Peyer's patch (tissue), 4 donors: ENCODE measurements at places on chromosomes 1 and 21. TPM values are rescaled to one million over a fixed set of nuclear protein-coding genes. Genes with fewer than 3 reads are reported as not detected.

Gene DPT
- 14.0 TPM for total RNA-seq

Gene C1orf185
- total RNA-seq = not detected

Gene ZNF648
- not detected for total RNA-seq

Gene CCDC185
- not detected for total RNA-seq

Gene ERVH48-1
- total RNA-seq = not detected

Gene KCNE1
- total RNA-seq = 0.70 TPM

Gene C1orf115
- 228 TPM for total RNA-seq

- DNase-seq = no peak
Measured at GRCh38 chr1:23216771-23217420, 406 bp downstream of the HTR1D start.

GRCh38 chr21:41613533-41613909 is 105.6 kb upstream of the TMPRSS2 start:
- no peak for DNase-seq

DNA sequence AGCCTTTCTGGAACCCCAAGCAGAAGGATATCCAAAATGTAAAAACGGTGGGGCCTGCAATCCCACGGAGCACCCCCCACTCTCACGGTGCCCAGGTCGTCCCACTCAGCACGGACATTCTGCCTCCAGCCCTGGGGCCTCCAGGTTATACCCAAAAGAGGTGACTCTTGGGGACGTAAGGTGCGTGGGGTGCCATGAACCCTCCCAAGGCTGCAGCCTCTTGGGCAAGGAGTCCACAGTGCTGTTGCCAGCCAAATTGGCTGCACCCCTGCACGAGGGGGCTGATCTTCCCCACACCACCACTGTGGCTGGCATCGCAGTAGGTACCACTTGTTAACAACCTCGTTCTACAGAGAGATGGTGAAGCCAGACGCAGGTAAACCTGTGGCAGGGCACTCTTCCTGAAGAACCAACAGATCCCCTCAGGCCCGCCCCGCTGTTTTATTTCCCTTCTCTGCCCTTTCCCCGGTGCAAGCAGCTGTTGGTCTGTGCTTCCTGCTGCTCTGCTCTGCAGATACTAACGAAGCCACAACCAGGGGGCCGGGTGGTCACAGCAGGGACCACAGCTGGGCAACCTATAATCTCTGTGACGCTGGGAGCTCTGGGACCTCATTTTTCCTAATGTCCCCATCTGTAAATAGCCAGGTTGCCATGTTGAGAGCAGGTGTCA is 8.7 kb downstream of the TFF3 start:
- peak; percentile 44 for DNase-seq

DNA sequence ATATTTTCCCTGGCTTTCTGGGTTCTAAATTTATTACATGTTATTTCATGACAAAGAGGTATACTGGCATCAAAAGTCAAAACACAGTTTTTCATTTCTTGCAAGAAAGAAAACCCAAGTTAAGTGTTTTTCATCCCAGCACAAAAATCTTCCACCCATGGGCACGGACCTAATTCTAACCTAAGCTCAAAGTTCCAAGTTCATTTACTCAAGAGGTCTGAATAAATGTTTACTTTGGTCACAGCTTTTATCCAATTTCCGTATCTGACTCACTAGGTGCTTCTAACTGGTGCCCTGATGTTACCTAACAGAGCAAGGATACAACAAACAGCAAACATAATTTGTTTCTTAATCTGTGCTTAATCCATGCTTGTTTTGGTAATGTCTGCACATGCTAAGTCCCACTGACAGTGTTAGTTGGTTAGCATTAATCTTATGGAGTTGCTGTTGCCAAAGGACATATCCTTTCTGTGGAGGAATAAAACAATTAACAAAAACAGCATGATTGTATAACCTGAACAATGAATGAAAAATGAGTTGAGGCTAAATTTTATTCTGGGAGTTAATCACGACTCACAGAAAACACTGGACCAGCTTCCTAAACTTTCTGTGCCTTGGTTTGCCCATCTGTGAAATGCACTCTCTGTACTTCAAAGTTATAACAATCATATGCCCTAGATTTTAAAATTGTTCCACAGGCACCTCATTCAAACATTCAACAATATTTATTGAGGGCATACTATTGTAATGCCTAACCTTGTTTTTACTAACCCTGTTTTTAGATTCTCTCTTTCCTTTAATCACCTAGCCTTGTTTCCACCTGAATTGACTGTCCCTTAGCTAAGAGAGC is 4.2 kb upstream of the CHD1L start:
- DNase-seq = no peak

GRCh38 chr1:171217658-171218443 is 30.4 kb upstream of the FMO1 start:
- no peak for DNase-seq

DNA sequence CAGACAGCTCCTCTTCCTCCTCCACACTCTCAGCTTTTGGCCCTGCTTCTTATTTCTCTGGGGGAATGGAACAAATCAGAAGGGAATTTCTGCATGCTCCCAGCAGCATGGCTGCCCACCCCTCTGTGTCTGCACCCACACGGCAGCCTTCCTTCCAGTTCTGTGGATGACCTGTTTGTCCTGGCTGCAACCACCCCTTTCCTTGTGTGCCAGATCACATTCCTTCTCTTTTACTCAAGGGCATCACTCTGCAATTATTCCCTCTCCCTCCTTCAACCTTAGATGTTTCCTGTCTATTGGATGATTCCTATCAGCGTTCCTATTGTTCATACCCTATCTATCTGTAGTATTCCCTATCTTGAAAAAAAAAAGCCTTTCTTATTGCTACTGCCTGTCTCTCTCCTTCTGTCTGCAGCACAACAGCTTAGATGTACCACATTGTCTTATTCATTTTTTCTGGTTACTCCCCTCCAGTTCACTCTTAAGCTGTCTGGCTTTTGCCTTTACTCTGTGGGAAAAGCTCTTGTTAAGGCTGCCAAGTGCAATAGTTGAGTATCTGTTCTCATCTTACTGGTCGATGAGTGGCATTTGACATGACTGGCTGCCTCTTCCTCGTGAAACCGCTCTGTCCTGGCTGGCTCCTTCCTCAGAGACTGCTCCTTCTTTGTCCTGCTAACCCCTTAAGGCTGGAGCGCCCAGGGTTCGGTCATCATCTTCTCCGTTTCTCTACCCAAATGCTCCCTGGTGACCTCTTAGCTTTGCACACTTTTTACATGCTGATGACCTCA is 351.1 kb downstream of the CAMTA1 start:
- DNase-seq = no peak

- DNase-seq = no peak
Measured at GRCh38 chr1:211751438-211751837, 76.0 kb upstream of the NEK2 start.

- DNase-seq = no peak
Measured at GRCh38 chr1:46062651-46063319, 69.6 kb downstream of the PIK3R3 start.

DNA sequence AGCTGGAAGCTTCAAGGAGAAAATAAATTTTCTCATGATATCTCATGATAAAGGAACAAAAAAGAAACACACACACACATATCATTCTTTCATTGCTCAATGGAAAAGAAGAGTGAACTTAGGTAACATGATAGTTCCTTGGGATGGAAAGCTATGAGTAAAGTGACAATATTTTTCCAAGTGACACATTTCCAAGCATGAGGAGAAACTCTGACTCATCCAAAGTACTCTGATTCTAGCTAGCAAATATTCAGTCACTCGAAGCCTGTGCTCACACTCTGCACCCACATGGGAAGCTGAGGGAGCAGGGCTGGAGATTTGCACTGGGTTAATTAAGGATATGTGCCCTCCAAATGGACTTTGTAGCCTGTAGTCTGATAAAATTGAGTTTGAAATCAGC is 222.4 kb downstream of the LRRC40 start:
- DNase-seq = no peak

DNA sequence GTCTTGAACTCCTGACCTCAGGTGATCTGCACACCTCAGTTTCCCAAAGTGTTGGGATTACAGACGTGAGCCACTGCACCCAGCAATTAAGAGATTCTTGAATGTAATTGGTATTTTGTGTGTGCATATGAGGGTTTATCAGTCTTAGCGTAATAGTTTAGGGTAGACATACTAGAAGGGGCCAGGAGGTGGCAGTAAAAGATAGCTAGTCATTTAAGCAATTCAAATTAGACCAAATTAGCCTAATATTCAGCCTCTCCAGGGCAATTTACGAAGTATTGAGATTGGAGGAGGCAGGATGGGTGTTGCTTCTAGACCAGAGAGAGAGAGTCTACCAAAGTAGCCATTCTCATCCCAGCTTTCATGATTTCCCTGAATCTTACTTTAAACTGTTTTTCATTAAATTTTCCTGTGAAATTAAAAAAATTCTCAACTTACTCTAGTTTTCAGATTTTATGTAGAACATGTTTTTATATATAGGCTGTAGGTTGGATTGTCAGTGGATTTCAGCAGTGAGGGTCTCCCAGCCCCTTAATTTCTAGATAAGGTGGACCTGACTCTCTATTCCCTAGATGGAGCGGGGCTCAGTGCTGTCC is 119.7 kb downstream of the HHAT start:
- no peak for DNase-seq

DNA sequence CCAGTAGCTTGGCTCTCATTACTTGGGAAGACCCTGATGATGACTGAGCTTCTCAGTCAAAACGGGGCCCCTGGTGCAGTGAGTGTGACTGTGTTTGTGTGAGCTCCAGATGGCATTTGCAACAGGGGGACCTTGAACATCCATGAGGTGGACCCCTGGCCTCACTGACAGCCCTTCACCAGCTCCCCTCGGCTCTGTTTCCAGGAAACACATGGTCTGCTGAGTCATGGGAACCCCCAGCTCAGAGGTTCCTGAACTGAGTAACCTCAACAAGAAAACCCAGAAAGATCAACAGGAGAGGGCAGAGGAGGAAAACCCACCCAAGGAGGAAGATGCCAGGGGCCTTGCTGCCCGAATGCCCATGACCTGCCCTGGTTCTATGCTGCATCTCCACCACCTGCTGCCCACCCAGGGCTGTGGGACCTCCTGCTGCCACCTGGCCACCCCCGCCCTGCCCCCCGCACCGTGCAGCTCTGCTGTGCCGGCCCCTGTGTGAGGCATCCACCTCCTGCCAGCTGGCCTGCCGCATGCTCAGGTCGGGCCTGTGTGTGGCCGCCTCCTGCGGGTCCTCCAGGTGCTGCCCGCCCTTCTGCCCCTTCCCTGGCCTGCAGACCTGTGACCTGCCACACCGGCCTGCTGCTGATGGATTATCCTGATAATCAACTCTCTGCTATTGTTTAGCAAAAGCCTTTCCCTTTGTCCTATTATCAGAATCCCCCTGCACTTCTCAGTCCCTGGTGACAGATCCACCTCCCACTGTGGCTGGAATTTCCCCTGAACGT is 4.2 kb upstream of the KRTAP12-1 start:
- DNase-seq = no peak

- DNase-seq = no peak
Measured at GRCh38 chr1:59357645-59358320, 60.9 kb downstream of the FGGY start.

DNA sequence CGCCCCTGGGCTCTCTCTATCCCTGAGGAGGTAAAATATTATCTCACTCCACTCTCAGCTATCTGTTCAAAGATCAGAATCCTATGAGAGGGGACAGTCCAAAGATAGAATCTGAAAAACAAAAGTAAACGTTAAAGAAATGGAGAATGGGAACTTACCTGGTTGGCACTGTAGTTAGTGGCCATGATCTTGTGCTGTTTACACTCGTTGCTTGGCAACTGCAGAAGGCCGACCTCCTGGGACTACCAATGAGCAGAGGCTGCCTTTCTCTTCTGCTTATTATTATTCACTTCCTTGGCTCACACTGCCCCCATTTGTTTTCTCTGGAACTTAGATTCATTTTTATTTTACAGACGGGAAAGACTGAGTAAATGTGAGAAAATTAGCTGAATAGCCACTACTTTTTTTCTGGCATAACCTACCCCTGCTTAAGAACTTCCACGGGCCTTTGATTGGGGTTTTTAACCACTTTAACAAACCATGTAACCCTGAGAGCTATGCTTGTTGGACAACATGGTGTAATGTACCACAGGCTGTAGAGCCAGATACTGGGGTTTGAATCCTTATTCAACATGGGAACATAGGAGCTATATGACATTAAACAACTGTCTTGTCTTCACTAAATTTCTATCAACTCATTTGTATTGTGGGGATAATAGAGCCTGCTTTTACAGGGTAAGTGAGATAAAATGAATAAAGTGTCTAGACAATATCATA is at the start of gene CFAP126:
CFAP126 (minus strand) TSS at position 193 of the 717 bp plus-strand sequence; CDS start at position 185, 8 bp downstream.
- peak; percentile 74 for DNase-seq

- DNase-seq = peak; percentile 87
Measured at GRCh38 chr1:6602669-6603237, at the start of gene KLHL21. Gene KLHL21 (minus strand): TSS chr1:6602869. CDS start chr1:6602817, 52 bp downstream.

GRCh38 chr1:3034728-3035562 is 13.7 kb downstream of the ACTRT2 start:
- peak; percentile 31 for DNase-seq

DNA sequence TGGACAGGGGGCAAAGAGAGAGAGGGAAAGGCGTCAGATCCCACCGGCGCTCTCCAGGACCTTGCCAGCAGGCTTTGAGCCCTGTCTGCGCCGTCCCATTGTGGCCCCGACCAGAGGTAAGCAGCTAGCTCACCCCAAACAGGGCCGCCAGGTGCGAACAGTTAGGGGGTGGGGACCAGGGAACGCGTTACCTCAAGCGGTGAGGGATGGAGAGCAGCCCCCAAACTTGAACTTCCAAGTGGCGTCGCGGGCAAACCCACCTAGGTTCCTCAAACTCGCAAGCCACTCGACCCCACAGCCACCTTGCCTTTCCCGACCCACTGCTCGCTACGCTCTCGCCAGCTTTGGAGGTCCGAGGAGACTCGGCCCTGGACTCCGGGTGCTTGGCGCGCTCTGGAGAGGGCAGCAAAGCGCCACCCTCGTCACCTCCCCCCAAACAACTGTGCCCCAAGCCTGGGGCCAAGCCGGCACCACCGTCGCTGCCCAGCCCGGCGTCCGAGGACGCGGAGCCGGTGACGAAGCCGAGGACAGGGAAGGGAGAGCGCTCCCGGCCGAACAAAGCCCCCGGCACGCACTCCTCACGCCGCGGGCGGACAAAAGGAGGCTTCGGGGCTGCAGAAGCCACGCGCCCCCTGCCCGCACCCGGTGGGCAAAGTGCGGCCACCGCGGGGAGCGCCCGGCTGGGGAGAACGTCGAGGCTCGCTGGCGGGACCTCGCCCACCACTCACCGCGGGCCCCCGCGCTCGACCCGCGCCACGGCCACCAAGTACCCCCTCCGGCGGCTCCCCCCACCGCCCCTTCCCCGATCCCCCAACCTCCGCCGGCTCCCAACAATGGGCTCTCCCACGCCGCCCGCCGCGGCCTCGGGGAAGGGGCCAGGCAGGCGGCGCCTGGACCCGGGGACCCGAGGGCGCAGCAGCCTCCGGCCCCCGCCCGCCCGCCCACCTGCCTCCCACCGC is 976 bp downstream of the SSBP3 start:
- peak; percentile 22 for DNase-seq

GRCh38 chr1:31523012-31523411 is 53.3 kb upstream of the TINAGL1 start:
- DNase-seq = peak; percentile 62

GRCh38 chr1:30809514-30810263 is 52.1 kb upstream of the LAPTM5 start:
- DNase-seq = no peak

GRCh38 chr1:109312246-109312645 is 5.4 kb upstream of the MYBPHL start:
- no peak for DNase-seq
